ENCODE measurements at places on chromosomes 7 and 10.

DNA sequence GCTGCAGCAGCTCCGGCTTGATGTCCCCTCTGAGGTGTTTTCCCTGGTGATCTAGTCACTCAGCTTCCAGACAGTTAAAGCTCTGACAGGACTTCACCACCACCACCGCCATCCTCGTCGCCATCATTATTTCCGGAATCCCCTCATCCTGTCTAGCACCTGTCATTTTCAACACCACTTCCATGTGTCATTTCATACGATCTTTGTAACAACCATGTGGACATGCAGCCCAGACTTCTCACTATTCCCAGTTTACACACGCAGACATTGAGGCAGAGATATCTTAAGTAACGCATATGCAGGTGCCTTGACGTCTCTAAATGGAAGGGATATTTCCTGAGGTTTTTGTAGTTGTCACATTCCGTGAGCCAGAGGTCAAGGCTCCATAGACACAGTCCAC is 530.6 kb upstream of the FOXK1 start:
- no peak for DNase-seq

DNA sequence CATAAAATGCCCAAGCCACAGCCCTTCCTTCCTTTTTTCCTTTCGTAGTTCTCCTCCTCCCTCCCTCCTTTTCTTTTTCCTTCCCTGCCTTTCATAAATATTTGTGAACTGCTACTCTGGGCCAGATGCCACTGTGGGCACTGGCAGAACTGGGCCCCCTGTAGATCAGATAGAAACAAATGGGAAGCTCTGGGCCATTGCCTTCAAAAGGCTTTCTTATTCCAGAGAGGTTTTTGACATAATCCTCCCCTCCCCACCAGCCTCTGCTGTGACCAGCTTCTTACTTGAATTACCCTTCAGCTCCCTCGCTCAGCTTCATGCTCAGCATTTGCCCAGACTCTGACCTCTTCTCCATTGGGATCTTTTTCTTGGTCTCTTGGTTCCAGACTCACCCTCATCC is 886.8 kb downstream of the LRMDA start:
- no peak for DNase-seq

- no peak for DNase-seq
Observed at GRCh38 chr7:122803323-122803722, 82.9 kb downstream of the CADPS2 start.

GRCh38 chr10:80414142-80414895 is 6.0 kb downstream of the PRXL2A start:
- DNase-seq = no peak

DNA sequence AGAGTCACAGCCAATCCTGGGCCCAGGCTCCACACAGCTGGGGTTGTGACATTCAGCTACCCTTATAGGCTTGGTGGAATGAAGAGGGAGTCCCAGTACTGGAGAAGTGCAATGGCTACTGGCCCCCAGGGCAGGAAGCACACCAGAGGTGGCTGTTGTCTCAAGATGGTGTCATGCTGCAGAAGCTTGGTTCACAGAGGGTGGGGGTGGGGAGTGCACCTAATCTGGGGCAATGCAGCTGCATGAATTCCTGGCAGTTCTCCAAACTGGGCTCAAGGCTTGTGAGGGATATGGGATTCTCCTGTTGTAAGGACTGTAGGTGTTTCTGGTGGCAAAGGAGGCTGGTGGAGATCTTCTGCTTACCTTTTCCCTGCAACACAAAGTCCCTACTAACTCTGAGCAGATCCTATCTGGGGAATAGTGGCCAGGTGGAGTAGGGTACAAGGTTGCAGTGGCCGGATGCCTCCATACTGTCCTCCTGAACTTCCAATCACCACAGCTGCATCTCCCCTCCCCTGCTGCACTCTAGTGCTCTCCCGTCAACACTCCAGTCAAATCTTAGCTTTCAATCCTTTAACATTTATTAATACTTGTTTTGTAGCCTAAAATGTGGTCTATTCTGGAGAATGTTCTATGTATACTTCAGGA is 27.4 kb upstream of the PLA2G12B start:
- no peak for DNase-seq

DNA sequence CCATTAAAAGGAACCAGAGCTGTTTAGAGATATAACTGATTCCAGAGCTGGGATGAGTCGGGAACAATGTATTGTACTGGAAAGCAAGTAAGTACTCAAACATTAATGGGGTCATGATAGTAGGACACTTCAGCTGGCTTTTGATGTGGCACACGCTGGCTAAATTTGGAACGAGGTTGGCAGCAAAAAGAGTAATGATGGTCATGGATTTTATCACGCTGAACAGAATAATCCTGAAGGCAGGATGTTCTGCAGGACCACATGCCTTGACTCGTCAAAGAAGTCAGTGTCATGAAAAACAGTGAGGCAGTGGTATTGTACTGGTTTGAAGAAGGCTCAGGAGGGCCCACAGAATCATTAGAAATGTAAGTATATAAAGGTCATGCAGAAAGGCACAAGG is 220.3 kb downstream of the SNX13 start:
- DNase-seq = no peak

GRCh38 chr10:436013-436697 is 253.3 kb downstream of the DIP2C start:
- no peak for DNase-seq

DNA sequence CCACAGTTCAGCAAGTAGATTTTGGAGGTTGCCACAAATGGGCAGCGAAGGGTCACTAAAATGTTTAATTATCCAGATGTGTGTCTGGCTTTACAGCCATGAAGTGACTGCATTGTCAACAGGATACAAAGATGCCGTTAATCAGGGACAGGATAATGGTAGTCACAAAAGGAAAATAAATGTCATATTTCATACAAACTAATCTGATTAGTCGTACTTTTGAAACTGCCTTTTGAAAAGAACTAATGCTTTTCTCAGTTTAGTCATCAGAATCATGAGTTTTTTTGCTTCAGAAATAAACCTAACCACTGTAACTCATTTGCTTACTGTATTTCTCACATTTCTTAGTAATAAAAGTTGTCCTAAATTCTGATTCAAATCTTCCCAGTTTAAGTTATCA is 22.2 kb upstream of the WNT16 start:
- no peak for DNase-seq

- DNase-seq = no peak
Observed at GRCh38 chr7:3020416-3020815, 23.3 kb downstream of the CARD11 start.

DNA sequence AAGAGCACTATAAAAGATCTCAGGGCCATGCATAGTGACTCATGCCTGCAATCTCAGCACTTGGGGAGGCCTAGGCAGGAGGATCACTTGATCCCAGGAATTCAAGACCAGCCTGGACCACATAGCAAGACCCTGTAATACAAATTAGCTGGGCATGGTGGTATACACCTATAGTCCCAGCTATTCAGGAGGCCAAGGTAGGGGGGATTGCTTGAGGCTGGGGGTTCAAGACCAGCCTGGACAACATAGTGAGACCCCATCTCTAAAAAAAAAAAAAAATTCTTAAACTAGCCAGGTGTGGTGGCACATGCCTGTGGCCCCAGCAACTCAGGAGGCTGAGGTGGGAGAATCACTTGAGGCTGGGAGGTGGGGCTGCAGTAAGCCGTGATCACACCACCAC is 15.8 kb downstream of the STYXL1 start:
- no peak for DNase-seq

- no peak for DNase-seq
Observed at GRCh38 chr7:150631084-150631826, 930 bp downstream of the GIMAP6 start.

- no peak for DNase-seq
Observed at GRCh38 chr10:132910901-132911785, 31.2 kb downstream of the CFAP46 start.

- DNase-seq = peak; percentile 53
Observed at GRCh38 chr7:82049891-82050533, 280.2 kb upstream of the HGF start.

Data from brain pericyte (primary cell).